ENCODE measurements at places on chromosomes 4 and X.

- DNase-seq, result no peak
These were observed 466.0 kb downstream of the DMD start for GRCh38 chrX:32745323-32745722.

- peak; percentile 26 for DNase-seq
These were observed 952.7 kb upstream of the SLIT2 start for GRCh38 chr4:19298998-19299397.

- no peak for DNase-seq
These were observed 76.5 kb upstream of the TSPAN7 start for GRCh38 chrX:38484607-38485498.

- no peak for DNase-seq
These were observed at the start of gene CCDC158 for GRCh38 chr4:76420762-76421581. TSS of gene CCDC158 (minus strand) at chr4:76421141. CDS start at chr4:76403207, 17,934 bp downstream.

DNA sequence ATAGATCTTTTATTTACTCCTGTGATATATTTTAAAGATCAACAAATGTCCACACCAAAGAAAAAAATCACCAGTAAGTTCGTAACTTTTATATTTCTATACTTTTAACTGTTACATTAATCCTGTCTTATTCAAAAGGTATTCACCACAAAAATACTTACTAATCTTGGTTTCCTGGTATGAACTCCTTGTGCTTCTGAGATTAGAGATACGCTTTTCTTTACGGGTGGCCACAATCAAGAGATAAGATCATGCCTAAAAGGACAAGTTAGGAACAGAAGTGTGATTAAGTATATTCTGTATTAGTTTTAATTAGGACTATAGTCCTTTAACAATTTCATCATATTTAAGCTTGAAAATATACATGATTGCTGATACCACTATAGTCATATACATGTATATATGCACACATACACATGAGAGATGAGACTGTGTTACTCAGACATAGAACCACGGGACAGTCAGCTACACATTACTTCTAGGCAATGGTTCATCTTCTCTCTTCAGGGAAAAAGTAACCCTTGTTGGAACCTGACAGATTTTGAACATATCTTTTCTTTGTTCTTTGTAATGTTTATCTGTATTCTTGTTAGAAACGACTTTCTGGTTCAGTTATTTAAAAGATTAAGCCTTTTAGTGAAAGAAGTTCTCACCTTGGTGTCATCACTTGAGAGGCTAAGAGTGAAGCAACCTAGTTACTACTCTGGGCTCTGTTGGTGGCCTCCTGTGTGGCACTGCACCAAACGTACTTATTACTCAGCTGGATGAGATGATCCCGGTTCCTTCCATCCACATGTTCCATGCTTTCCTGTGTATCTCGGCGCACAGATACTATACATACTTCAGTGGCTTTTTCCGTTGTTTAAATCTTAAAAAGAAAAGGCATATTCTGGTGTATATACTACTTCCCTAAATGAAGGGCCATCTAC lies 146.1 kb downstream of the CBR4 start:
- DNase-seq, result no peak

DNA sequence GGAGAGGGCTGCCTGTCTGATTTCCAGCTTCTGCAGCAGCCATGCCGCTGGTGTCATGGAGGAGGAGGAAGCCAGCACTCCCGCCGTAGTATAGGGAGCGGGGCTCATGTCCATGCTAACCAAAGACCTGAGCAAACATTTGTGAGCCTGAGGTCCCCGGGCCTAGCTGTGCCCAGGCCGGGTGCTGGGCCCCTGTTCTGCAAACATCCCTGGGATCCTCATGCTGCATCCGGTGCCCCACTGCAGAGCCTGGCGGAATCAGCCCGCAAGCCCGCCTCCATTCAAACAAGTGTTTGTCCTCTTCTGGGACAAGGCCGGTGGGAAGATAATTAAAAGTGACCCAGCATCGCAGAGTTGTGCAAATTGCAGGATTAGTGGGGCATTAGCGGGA lies 106.3 kb downstream of the SORCS2 start:
- no peak for DNase-seq

- DNase-seq, result peak; percentile 86
These were observed 31.8 kb downstream of the AMMECR1 start for GRCh38 chrX:110286106-110286505.

DNA sequence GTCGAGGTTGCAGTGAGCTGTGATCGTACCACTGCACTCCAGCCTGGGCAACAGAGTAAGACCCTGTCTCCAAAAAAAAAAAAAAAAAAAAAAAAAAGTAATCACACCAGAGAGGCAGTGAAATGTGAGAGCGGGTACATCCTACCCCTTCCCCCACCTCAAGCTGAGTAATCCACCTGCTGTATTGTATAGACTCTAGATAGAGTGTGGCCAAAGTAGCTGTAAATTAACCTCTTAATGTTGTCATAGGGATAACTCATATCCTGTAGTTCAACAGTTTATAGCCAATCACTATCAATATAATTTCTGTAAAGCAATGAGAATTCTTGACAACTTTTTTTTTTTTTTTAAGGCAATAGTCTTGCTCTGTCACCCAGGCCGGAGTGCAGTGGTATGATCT lies 30.8 kb downstream of the TNIP2 start:
- DNase-seq, result no peak

DNA sequence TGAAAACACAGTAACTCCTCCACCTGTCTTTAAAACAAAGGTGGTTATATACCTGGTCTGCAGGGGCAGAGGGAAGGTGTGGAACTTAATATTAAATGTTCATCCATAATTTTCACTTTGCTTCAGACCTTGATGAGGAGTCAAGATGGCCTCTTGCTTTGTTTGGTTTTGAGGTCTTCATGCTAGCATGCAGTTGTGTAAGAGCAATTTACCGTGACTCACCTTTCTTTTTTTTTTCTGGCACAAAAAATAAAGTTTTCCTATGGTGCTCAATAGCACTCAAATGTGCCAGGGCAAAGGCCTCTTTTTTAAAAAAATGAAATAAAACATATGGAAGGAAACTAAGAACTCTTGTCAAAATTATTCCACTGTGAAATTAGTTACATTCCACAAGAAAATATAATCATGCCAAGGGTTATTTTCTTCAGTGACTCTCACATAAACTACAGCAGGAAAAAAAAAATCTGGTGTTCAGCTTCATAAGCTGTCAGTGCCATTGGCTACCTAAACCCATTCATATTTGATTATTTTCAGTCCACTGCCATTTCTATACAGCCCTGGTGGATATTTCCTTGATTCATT lies 128.2 kb downstream of the SLC7A11 start:
- DNase-seq, result peak; percentile 61

DNA sequence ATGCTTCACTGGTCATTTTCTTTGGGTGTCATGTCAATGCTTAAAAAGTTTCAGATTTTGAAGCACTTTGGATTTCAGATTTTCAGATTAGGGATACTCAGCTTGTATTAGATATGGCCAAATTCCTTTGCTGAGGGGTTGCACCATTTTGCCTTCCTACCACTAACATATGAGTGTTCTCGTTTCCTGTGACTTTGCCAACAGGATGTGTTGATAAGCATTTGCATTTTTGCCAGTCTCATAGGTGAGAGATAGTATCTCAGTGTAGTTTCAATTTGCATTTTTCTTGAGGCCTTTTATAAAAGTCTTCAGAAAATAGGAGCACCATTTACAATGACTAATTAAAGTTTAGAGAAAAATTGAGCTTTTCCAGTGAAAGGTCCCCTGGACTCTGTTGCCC lies 71.6 kb upstream of the CLCN4 start:
- DNase-seq, result no peak

GRCh38 chr4:4606321-4606720 lies 64.5 kb upstream of the STX18 start:
- peak; percentile 79 for DNase-seq

- DNase-seq, result no peak
These were observed 630.8 kb upstream of the INTU start for GRCh38 chr4:127001933-127002332.

GRCh38 chr4:150402871-150403272 lies 179.1 kb upstream of the MAB21L2 start:
- DNase-seq, result no peak

DNA sequence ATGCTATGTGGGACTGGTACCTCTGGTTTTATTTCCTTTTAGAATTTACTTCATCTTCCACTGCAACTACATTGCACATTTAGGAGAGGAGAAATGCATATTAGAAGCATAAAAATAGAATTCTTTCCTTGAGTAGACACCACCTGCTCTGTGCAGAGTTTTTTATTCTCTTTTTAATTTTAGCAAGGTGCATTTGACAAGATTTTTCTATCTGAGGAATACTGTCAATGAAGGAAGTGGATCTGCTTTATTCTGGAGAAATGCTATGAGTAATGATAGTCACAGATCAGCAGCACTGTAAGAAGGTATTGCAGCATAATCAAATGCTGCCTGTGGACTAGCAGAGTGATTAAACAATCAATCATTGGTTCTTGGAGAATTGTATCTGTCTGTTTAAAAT lies 1038.3 kb downstream of the RAPGEF2 start:
- DNase-seq, result no peak

- no peak for DNase-seq
These were observed 2.1 kb upstream of the NKX6-1 start for GRCh38 chr4:84501202-84501503.

- DNase-seq, result no peak
These were observed 72.0 kb downstream of the CHST7 start for GRCh38 chrX:46645614-46646013.

GRCh38 chr4:72313121-72313520 lies 255.9 kb downstream of the ADAMTS3 start:
- no peak for DNase-seq

GRCh38 chr4:76722838-76723237 lies 175.1 kb downstream of the SOWAHB start:
- no peak for DNase-seq

GRCh38 chr4:161704653-161705052 lies 459.1 kb downstream of the FSTL5 start:
- DNase-seq, result no peak

- peak; percentile 59 for DNase-seq
These were observed 266.8 kb upstream of the LDB2 start for GRCh38 chr4:17165286-17165685.

GRCh38 chr4:52711272-52711671 lies 40.0 kb downstream of the ERVMER34-1 start:
- DNase-seq, result no peak

DNA sequence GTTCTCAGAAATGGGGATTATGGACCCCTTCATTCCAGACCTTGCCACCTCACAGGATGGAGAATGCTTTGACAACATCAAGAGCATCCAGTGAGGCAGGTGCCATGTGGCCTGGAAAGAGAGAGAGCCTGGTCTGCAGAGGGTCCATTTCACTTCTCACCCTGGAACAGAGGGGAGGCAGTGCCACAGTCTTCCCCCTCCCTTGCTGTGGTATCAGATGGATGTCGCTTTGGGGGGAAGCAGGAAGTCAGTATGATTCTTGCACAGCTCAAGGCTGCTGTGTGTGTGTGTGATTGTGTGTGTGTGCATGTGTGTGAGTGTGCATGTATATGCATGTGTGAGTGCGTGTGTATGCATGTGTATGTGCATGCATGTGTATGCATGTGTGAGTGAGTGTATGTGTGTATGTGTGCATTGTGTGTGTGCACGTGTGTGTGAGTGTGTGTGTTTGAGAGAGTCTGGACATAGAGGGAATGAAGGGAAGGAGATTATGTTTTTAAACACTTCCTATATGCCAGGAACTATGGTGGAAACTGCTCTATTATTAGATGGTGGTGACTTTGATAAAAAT lies 328.6 kb upstream of the CLNK start:
- no peak for DNase-seq

- peak; percentile 85 for DNase-seq
These were observed 102.9 kb downstream of the CLCN4 start for GRCh38 chrX:10259716-10260115.
